NCI-H187 (cell line): ENCODE measurements at places on chromosomes 5 and 9.

- DNase-seq = no peak
Observed at GRCh38 chr9:109411798-109412352, 86.2 kb downstream of the PTPN3 start.

GRCh38 chr5:33934176-33934575, 2.0 kb upstream of the RXFP3 start:
- no peak for DNase-seq

DNA sequence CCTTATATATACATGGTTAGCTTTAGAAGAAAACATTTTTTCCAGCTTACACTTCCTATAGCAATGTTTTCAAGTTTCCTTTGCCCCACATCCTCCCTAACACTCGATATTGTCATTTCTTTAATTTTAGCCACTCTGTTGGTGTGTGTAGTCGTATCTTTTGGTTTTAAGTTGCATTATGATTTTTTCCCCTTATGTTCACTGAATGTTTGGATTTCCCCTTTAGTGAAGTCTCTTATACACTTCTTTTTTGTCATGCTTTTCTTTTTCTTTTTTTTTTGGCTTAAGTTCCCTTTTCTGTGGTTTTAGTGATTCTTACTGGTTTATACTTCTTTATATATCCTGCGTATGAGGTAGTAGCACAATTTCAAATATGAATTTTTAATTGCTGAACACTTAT, 58.8 kb downstream of the KDM4C start:
- DNase-seq = no peak

DNA sequence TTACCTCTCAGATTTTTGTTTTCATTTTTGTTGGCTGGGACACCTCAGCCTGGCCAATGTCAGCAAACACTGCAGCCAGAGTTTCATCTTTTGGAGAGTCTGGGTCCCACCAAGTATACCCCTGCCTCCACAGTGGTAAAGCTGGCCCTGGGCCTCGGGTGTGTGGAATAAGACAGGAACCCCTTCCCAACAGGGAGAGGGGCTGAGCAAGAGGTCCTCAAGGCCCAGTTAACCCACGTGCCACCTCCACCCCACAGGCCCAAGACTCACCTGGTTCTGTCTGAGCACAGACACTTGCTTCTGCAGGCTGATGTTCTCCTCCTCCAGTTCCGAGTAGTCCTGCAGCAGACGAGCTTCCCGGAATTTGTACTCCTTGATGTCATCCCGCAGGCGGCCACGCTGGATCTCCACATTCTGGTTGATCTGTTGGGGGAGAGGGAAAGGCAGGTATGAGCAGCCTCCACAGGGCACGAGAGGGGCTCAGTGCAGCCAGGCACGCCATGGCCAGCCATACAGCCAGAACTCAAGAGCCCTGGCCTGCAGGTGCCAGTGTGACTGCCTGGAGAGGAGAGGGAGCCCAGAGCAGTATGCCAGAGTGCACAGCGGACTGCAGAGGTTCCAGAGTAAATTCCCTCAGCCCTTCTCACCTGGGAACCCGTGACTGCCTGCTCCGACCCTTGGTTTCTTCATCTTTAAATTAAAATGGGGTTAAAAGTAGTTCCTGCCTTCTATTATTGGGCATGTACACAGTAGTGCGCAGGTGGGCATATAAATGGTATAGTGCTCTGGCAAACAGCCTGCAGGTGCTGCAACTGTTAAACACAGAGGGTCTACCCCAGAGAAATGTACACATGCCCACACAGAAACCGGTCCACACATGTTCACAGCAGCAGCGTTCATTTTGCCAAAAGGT, 42.0 kb downstream of the BICD2 start:
- no peak for DNase-seq

- no peak for DNase-seq
Observed at GRCh38 chr5:61994171-61994570, 311.8 kb upstream of the KIF2A start.

DNA sequence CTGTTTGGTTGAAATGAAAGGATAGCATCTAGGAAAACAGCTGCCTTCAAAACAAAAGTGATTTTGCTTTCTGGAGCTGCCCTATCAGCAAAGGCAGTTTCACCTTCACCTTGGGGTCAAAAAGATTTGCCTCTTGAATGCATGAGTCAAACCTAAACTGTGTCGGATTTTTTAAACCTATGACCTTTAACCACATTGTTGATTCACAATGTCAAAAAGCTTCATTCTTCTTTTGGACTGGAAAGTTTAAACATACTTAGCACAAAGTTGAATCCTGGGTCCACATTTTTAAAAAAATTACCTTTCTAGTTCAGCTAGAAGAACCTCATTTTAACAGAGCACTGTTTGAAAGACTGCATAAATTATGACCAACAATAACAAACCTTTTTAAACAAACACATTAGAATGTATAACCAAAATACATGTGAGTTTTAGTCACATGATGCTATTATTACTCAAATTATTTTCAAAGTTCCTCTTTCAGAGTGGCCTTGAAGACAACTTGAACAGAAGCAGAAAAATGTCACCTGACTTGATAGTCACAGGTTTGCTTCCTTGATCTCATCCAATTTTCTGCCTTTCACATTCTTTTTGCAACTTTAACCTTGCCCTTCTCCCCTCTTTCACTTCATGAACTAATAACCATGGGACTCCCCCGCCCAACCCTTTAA, 109.7 kb upstream of the LHFPL2 start:
- no peak for DNase-seq

DNA sequence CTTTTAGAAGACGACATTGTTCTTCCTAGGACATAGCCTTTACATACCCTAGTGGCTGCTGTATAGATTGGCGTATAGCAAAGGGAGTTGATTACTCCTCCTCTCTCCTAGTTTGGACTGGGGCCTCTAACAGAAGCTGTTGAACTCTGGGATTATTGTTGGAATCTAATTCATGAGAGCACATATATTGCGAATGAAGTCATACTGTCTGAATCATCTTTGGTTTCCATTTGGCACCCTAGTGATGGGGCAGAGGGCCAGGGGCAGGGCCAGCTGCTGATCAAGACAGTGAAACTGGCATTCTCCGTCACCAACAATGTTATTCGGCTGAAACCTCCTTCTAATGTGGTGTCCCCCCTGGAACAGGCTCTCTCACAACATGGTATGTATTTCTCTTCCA, 40.3 kb downstream of the NUP188 start:
- no peak for DNase-seq
